H9 (cell line): ENCODE measurements at places on chromosomes 1 and 21.

- DNase-seq = peak; percentile 96
Measured at GRCh38 chr1:24151175-24151533, 8.2 kb upstream of the IL22RA1 start.

GRCh38 chr1:58718435-58718834 is 18.6 kb upstream of the MYSM1 start:
- no peak for DNase-seq

GRCh38 chr1:37158113-37158749 is 123.9 kb upstream of the GRIK3 start:
- DNase-seq = no peak

DNA sequence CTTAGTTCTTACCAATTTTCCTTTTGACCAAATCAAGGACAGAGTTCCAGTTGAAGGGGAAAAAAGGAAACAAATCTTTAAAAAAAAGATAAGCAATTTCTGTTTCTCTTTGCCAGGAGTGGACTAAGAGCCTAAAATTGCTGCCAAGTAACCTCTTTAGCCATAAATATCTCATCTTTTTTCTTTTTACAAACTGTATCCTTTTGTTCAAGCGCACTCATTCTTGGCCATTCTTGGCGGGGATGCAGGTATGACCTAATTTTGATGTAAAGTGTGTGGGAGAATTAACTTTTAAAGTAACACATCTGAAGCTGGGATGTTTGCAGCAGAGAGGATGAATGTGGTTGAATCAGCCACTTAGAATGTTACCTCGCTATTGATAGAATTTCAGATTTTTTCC is 13.4 kb upstream of the KIF1B start:
- no peak for DNase-seq

DNA sequence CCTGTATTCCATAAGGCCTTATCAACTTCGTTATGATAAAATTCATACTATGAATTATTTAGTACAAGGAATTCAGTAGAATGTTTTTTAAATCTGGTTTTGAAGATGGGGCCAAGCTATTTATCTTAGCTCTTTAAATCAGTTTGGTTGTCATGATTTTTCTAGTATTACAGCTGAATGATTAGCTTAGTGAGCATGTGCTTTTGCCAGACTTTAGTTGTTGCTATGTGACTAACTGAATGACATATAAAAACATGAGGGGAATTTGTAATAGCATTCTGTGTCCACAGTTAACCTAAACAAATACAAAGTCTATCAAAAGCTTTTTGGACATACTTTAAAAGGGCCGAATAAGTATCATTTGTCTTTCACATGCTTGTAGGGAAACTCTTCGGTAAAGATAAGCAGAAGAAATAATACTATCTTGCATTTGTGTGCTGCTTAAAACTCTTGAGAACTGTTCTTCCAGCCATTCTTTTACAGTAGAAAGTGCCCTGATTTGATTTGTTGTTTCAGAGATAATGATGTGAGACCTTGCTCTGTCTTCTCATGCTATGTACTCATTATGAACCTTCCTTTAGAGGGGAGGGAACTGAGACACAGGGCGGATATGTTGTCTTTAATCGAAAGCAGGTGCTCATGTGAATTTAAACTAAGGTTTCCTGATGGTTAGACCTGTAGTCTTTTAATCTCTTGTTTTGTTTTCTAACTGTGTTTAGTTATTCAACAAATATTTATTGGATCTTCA is 18.8 kb downstream of the NEK7 start:
- no peak for DNase-seq

GRCh38 chr1:60888126-60888525 is 194.2 kb upstream of the NFIA start:
- no peak for DNase-seq

GRCh38 chr1:96756789-96757188 is 35.2 kb downstream of the PTBP2 start:
- DNase-seq = no peak

DNA sequence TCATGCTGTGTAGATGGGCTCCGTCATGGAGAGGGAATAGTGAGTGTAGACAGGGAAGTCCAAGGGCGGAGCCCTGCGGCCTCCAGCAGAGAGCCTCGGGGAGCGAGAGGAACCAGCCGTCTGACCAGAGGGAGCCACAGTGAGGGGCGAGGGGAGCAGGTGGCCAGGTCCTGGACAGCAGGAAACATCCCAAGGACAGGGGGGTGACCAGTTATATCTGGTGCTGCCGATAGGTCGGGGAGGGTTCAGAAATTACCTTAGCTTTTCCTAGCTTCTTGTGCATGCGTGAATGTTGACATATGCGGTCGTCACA is 46.5 kb downstream of the TRAPPC10 start:
- no peak for DNase-seq

GRCh38 chr1:154176337-154176736 is 15.6 kb downstream of the TPM3 start:
- DNase-seq = no peak

- no peak for DNase-seq
Measured at GRCh38 chr1:2472109-2472508, 4.0 kb upstream of the PLCH2 start.
